ENCODE measurements at places on chromosomes 3 and 15. TPM values are rescaled to one million over a fixed set of nuclear protein-coding genes. Genes with fewer than 3 reads are reported as not detected.

Gene CADM2
- total RNA-seq: 9.0 TPM

DNA sequence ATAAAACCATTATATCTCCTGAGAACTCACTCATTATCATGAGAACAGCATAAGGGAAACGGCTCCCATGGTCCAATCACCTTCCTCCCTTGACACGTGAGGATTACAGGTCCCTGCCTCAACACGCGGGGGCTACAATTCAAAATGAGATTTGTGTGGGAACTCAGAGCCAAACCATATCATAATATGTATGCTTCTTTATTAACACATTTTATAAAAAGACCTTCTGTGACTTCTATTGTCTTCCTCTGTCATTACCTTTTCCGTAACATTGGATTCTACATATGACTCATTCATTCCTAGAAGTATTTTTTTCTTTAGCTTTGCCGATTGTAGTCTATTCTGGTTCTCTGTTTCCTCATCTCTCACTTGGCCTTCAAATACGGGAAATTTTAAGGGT, 267.2 kb upstream of the ROBO1 start:
- no peak overlapping the region for H3K27ac ChIP-seq
- no peaks in the 10 kb centered on the region for H3K36me3 ChIP-seq
- no peaks in the 10 kb centered on the region for H3K27me3 ChIP-seq
- no peak for DNase-seq

Gene KLHL40
- total RNA-seq: 197 TPM

Gene CLDN18
- total RNA-seq: not detected

GRCh38 chr3:6179761-6180160, 681.2 kb upstream of the GRM7 start:
- no peaks in the 10 kb centered on the region for H3K36me3 ChIP-seq
- H3K4me1 ChIP-seq: no peaks in the 10 kb centered on the region
- DNase-seq: no peak
- H3K4me3 ChIP-seq: no peak overlapping the region

DNA sequence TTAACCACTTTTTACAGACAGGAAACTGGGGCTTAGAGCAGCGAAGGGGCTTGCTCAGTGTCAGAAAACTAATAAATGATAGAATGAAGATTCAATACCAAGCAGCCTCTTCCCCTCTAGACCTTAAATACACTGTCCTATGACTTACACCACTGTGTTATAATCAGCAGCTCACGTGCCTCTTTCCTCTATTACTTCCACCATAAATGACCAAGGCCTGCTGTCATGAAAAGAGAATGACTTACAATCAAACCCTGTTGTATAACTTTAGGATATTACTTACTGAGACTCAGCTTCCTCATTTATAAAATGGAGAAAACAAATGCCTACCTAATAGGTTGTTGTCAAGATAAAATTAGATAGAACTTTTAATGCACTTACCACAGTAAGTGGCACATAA, 11.6 kb downstream of the FMN1 start:
- H3K27ac ChIP-seq: no peak overlapping the region
- no peaks in the 10 kb centered on the region for H3K36me3 ChIP-seq
- H3K4me1 ChIP-seq: no peaks in the 10 kb centered on the region
- DNase-seq: no peak
- no peaks in the 10 kb centered on the region for H3K27me3 ChIP-seq

GRCh38 chr15:34185666-34186065, 24.2 kb downstream of the KATNBL1 start:
- no peaks in the 10 kb centered on the region for H3K4me1 ChIP-seq
- no peak overlapping the region for H3K4me3 ChIP-seq
- DNase-seq: no peak
- H3K27ac ChIP-seq: no peak overlapping the region
- H3K36me3 ChIP-seq: no peaks in the 10 kb centered on the region

Gene COMMD2
- total RNA-seq: 8.2 TPM

DNA sequence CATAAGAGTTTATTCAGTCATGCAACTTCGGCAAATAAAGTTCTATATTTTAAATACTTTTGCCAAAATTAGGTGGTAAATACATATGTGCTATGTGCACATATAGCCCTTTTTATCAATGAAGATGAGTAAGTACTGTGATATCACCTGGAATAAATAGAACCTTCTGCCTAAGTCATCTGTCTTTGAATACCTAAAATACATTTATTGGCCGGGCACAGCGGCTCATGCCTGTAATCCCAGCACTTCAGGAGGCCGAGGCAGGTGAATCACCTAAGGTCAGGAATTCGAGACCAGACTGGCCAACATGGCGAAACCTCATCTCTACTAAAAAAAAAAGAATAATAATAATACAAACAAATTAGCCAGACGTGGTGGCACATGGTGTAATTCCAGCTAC, 73.8 kb upstream of the FLNB start:
- DNase-seq: no peak
- no peak overlapping the region for H3K27ac ChIP-seq
- peaks cover 7% of the 10 kb centered on the region for H3K4me1 ChIP-seq
- no peak overlapping the region for H3K4me3 ChIP-seq
- no peaks in the 10 kb centered on the region for H3K27me3 ChIP-seq
- peaks cover 4% of the 10 kb centered on the region for H3K36me3 ChIP-seq

- no peak for DNase-seq
- peak overlapping the region; percentile 85 for H3K4me3 ChIP-seq
- peaks cover 28% of the 10 kb centered on the region for H3K4me1 ChIP-seq
- peaks cover 14% of the 10 kb centered on the region for H3K36me3 ChIP-seq
- peak overlapping the region; percentile 89 for H3K27ac ChIP-seq
These were observed 1.5 kb downstream of the ZNF639 start for GRCh38 chr3:179324270-179324754.

DNA sequence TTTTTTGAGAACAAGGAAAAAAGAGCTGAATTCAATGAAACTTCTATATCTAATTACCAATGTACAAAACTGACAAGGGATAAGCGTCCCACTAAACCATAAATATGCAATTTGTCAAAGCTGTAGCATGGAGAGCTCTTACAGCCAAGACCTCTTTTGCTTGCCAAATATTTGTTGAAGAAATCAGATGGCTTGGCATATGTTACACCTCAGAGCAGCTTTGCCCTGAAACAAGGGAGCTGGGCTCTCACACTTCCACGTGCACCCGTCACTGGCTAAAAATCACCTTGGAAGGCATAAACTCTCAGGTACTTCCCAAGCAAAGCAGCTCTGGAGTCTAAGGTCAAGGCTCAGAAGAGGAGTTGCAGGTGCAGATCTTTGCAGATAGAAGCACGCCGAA, 324.7 kb upstream of the SLCO3A1 start:
- H3K27me3 ChIP-seq: no peaks in the 10 kb centered on the region
- DNase-seq: no peak
- H3K36me3 ChIP-seq: no peaks in the 10 kb centered on the region
- peaks cover 13% of the 10 kb centered on the region for H3K4me1 ChIP-seq
- no peak overlapping the region for H3K4me3 ChIP-seq

DNA sequence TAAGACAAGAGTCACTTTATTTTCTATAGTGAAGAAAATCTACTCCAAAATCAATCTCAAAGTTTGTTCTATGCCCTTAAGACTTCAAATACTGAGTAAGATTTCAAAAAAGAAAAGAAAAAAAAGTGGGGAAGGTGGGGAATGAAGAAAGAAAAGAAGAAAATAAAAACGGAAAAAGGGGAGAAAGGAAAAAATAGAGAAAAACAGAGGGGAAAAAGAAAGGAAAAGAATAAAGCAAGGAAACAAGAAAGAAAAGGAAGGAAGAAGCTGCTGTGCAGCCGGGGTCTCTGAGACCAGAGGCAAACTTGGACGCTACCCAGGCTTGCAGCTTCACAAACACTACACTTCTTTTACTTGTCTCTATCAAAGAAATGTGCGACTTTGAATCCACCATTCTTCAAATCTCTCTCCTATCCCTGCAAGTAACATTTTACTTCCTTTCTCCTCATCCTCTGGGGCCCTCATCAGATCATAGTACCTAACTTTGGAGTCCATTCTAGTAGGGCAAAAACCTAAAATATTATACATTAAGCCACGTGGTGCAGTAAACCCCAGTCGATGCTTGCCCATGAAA, 279.8 kb downstream of the FOXP1 start:
- no peak for DNase-seq
- no peak overlapping the region for H3K4me3 ChIP-seq
- no peaks in the 10 kb centered on the region for H3K36me3 ChIP-seq
- H3K4me1 ChIP-seq: peaks cover 27% of the 10 kb centered on the region
- H3K27ac ChIP-seq: no peak overlapping the region
- no peaks in the 10 kb centered on the region for H3K27me3 ChIP-seq

Data from gastrocnemius medialis (tissue), 4 donors.